ENCODE measurements at places on chromosomes 16 and 17.

- no peak for DNase-seq
Observed at GRCh38 chr16:76653390-76654026, 376.3 kb downstream of the CNTNAP4 start.

DNA sequence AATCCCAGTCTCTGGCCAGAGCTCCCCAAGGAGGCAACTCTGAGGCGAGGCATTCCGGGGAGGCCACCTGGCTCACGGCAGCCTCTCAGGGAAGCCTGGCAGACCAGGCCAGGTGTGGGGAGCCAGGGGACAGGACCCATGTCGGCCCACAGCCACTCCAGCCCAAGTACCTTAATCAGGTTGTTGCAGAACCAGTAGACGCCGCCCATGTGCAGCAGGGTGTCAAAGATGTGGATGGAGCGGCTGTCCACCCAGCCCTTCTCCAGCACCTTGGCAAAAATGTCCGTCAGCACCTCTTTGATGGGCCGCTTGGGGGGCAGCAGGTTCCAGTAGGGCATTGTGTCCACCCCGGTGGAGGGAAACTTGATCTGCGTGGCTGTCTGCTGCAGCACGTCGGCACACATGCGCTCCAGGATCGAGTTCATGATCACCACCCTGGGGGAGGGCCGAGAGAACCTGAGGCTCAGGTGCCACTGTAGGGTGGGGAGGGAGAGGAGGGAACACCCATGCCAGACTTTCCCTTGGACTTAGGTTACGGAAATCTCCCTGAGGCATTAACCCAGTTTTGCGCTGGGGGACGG, 7.8 kb downstream of the CSF3 start:
- DNase-seq: no peak

DNA sequence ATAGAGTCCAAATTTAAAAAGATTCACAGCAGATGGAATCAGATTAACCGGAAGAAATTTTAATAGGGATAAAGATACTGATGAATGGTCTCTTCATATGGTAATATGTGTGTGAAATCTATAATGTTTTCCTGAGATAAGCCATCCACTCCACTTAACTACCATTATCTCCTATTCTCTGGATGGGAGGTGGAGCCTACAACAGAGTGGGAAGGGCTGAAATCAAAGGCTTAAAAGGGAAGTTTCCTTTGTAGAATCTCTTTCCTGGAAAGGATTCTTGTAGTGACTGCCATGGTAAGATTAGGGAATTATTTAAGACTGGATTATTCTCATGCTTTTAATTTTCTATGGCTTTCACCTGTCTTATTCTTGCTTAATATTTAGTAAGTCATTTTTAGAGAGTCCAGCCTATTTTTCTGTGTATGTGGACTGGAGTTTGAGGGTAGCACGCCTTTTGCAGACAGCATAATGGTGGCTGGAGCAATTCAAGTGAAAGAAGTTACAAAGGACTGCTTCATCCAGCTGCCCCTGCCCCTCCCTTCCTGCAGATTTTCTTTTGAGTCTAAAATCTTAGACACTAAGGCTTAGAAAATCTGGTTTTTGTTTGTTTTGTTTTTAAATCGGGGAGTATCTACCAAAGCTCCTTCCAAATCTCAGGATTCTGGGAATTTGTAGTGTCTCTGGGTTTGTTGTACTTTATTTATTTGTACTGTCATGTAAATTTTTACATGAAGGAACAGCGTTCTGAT, 26.5 kb downstream of the KAT7 start:
- no peak for DNase-seq

- no peak for DNase-seq
Observed at GRCh38 chr17:50939795-50940684, 73.9 kb upstream of the TOB1 start.

- DNase-seq: no peak
Observed at GRCh38 chr17:50079334-50080095, 15.6 kb upstream of the PDK2 start.

GRCh38 chr16:72937916-72938794, 109.8 kb downstream of the ZFHX3 start:
- DNase-seq: no peak

- no peak for DNase-seq
Observed at GRCh38 chr17:27218041-27218440, 75.9 kb upstream of the WSB1 start.

- no peak for DNase-seq
Observed at GRCh38 chr16:11377154-11377553, 31.9 kb downstream of the RMI2 start.

DNA sequence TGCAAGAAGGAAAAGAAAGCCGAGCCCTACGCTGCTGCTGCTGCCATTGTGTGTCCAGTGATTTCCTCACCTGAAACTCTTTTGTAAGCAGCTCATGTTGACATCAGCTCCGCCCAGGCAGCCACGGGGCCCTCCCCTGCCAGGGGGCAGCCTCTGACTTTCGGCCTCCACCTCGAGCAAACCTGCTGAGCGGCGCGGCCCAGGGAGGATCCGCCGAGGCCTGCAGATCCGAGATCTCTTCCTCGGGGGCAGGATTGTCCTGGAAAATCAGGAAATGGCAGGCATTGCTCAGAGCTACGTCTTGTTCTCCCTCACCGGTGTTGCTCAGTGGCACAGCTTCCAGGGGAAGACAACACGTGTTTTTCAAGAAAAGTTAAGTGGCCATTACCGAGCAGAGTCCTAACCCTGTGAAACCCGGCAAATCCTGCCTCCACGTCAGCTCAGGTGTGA, 35.6 kb upstream of the ZNF750 start:
- DNase-seq: no peak

DNA sequence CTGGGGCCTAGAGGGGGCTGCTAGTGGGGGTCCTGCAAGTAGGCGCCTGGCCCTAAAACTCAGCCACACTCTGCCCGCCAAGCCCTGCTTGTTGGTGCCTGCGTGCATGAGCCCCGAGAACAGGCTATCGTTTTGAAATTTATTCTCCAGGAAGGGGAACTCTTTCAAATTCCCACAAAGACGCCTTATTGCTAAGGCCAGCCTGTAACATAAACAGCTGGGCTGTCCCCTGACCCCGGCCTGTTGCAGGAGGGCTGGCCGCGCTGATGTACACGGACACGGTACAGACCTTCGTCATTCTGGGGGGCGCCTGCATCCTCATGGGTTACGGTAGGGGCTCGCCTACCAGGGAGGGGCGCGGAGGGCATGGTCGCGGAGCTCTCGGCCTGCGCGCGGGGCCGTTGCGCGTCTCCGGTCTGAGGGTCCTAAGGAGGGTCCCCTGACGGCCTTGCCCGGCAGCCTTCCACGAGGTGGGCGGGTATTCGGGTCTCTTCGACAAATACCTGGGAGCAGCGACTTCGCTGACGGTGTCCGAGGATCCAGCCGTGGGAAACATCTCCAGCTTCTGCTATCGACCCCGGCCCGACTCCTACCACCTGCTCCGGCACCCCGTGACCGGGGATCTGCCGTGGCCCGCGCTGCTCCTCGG, 4.3 kb downstream of the SLC5A2 start:
- DNase-seq: no peak

DNA sequence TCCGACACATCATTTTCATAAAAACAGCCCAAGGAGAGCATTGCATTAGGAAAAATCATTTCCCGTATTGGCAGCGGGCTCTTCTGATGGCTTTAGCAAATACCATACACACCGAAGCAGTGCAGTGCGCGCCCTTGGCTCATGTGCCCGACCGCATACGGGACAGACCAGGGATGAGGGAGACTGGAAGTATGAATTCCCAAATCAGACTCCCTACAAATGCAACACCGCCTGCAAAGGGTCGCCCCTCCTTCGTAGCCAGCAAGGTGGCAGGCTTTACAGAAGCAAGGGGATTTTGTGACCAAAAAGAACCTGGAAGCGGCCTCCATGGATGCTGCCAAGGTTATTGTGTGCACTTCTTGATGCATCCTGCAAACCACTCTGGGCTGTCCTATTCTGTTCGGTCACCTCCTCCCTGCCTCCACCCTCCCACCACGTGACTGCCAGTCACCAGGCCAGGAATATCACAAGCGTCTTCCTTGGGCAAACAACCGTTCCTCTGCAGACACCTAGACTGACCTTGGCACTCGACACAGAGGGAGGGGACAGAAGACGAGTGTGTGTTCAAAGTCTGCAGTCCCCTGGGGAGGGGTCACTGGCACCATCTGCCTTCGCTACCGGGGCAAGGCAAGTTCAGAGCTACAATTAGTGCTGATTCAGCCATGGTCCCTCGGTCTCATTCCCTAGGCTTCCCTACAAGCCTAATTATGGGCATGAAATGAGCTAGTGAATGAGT, 460.4 kb downstream of the SLC39A11 start:
- DNase-seq: no peak

DNA sequence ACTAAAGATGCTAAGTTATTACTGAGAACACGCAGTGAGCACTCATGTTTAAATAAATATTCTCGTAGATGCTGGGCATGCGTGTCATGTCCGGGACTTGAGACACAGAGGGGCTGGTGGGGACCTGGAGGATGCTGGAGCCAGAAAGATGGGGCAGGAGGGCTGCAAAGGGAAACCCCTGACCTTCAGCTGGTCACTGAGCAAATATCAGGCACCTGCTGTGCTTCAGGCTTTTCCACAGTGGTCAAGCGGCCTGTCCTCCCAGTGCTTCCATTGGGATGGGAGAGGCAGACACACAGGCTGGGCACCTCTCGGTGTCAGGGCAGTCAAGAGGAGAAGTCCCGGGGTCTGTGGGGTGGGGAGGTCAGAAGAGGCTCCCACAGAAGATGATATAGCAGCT, 211.4 kb downstream of the GSG1L start:
- DNase-seq: no peak

GRCh38 chr17:14737984-14738651, 437.2 kb downstream of the HS3ST3B1 start:
- DNase-seq: no peak

GRCh38 chr17:288802-289356, 63.7 kb downstream of the RPH3AL start:
- DNase-seq: no peak

DNA sequence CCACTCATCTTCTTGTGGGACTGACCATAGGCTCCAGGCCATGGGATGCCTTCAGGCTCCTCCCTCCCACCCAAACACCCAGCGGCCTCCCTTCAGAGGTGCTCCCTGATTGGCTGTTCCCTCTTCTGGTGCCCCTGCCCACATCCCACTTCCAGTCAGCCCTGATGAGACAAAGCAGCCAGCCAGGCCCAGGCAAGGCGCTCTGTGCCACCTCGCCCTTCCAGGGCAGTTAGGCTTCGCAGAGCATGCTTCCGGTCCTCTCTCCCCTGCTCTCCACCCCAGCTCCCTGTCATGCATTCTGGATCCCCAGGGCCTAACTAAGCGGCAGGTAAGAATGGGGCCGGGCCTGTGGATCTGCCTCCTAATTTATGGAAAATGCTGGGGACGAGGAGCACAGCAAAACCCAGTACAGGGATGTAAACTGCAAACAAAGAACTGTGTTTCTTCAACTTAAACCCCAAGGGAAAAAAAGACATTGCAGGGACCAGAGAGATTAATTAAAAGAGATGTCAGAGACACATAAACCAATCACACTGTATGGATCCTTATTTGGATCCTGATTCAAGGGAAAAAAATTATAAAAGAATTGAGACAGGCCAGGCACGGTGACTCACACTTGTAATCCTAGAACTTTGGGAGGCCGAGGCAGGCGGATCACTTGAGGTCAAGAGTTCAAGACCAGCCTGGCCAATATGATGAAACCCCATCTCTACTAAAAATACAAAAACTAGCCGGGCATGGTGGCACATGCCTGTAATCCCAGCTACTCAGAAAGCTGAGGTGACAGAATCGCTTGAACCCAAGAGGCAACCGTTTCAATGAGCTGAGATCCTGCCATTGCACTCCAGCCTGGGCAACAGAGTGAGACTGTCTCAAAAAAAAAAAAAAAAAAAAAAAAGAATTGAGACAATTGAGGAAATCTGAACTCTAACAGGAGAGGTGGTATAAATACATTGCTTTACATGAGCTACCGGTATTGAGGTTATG, 26.0 kb downstream of the ZDHHC7 start:
- no peak for DNase-seq

GRCh38 chr16:89691986-89692569, 5.6 kb downstream of the CDK10 start:
- no peak for DNase-seq

GRCh38 chr16:17370731-17371285, 100.0 kb downstream of the XYLT1 start:
- no peak for DNase-seq

- no peak for DNase-seq
Observed at GRCh38 chr16:86614699-86615098, 36.4 kb downstream of the FOXL1 start.

DNA sequence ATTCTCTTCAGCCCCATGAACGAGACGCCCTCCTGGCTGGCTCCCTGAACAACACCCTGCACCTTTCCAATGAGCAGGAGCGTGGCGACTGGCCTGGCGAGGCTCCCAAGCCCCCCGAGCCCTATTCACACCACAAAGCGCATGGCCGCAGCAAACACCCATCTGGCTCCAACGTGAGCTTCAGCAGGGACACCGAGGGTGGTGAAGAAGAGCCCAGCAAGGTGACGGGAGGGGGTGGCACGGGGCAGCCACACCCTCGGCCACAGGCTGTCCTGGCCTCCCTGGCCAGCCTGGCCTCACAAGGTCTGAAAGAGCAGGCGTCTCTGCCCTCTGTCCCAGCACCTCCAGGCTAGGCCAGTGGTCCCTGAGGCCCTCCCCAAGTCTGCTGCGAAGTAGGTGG, 23.7 kb downstream of the CASKIN2 start:
- DNase-seq: no peak

GRCh38 chr16:50673496-50674275, 7.4 kb downstream of the SNX20 start:
- no peak for DNase-seq

GRCh38 chr17:70270554-70270953, 101.2 kb downstream of the KCNJ2 start:
- DNase-seq: no peak

- DNase-seq: no peak
Observed at GRCh38 chr17:29597361-29598172, 4.6 kb downstream of the ANKRD13B start.

DNA sequence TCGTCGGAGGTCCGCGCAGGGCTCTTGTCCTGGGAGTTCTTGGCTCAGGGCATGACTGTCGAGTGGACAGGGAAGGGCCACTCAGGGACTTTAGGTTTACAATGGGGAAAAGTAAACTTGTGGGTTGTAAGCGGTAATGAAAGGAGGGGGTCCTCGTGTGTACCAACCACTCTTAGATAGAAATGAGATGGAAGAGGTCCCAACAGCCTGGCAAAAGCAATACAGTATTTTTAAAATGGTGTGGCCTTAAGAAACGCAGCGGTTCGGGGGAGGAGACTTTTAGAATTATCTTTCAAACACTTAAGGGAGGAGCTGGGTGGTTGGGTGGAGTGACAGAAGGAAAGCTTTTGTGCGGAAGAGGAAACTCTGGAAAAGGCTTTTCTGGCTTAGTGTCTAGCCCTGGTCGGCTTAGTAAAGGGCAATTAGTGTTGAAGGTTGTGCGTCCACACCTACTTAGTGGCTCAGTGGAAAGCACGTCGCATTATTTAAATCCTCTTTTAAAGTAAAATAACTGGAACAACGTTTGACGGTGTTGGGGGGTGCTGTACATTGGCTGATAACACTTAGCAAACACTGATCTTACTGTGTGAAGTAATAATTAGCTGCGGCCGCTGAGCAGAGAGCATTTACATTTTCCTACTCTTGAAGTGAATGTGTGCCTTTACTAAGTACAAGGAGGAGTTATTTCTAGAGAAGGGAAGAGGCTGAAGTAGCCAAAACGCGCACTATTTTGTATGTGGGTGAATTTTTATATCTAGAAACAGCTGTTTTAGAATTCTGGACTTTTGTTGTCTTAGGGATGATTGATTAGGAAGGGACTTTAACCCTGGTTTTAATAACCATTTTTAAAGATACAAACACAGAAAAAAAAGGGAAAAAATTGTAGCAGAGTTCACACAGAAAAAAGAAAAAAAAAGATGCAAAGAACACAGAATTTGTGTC, 1.0 kb downstream of the WSB1 start:
- DNase-seq: peak; percentile 37

All from activated CD4-positive, alpha-beta T cell treated with anti-CD3 and anti-CD28 coated beads, Interleukin-2, amount 50 U/mL, for 1 hour (primary cell).